ENCODE measurements at places on chromosomes 5 and 9.

DNA sequence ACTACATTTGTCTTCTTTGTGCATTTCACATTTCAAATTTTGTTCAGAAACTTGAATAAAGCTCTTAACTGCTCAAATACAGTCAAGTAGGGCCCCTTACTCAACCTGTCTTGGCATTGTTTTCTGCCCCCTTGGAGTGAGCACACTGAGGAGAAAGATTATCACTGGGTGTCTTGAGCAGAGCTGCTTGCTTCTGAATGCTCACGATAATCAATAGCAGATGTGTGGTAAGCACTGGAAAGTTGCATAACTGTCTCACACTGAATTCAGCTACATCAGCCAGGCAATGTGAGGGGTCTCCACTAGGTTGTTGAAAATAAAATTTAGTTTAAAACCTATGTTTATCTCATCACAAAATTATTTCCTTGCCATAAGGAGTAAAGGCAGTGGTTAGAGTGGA, 7.8 kb upstream of the TNFAIP8 start:
- no peak for DNase-seq

- DNase-seq: no peak
Measured at GRCh38 chr5:82745016-82745415, 332.2 kb downstream of the TMEM167A start.

GRCh38 chr9:129701549-129701948, 36.1 kb downstream of the PRRX2 start:
- no peak for DNase-seq

DNA sequence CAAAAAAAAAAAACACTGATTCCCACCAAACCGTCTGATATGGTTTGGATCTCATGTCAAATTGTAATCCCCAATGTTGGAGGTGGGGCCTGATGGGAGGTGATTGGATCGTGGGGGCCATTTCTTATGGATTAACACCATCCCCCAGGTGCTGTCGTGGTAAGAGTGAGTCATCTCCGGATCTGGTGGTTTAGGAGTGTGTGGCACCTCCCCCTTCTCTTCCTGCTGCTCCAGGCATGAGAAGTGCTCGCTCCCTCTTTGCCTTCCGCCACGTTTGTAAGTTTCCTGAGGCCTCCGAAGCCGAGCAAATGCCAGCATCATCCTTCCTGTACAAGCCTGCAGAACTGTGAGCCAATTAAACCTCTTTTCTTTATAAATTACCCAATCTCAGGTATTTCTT, 45.2 kb downstream of the HSD17B3 start:
- DNase-seq: no peak

DNA sequence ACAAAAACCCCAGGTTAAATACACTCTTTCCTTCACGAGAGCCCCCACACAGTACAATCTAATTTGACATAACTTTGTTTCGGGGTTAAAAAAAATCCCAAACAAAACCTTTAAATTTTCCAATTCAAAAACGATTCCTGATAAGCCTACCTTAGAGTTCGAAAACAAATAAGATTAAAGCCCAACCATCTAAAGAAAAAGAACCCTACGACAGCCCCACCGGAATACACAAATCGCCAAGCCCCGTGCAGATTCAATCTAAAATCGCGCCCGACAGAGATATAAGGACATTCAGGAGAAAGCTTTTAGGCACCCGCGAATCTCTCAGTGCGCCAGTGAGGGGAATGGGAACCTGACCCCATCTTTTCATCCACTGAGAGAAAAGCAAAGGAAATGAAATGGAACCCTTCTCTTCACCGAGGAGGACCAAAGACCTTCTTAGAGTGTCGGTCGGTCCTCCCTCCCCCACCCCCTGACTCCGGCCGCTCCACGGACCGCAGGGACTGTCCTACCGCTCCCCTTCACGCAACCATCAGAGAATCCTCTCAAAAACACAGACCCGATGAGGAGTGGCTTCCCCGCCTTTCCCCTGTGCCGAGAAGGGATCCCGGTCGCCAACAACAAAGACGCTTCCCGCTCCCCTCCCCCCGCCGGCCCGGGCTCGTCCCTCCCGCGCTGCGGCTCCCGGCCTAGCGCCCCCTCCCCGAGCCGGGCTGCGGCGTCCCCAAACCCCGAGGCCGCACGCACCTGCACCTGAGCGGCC, 925 bp downstream of the ABHD17B start:
- peak; percentile 18 for DNase-seq

DNA sequence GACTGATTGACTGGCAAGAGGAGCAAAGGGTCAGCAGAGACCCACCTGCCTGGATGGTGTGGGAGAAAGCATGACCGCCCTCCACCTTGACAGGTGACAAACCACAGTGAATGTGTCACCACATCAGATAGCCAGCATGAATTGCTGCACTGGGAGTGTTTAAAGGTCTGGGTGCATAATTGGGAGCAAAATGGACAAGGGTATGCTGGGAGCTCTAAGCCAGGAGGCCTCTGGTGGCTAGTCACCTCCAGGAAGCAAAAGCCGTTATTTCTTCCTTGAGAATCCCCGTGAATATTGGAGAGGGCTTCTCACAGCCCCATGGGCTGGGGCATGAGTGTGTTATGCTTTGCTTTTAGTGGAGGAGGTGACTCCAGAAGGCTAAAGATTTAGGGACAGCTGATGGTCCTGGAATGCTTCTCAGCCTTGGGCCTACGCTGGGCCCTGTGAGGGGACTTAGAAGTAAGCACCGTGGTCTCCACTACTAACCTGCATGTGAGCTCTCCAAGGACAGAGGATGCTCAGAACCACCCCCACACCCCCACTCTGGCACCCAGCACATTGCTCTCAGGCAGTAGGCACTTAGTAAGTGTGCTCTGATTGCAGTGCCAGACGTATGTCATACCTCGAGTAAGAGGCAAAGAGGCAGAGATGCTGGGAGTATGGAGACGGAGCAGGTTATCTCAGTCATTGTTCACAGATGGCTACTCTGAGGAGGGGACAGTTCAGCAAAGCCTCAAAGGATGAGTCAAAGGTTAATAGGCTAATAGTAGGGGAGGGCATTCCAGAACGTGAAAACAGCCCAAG, 9.1 kb upstream of the IRF1 start:
- no peak for DNase-seq

DNA sequence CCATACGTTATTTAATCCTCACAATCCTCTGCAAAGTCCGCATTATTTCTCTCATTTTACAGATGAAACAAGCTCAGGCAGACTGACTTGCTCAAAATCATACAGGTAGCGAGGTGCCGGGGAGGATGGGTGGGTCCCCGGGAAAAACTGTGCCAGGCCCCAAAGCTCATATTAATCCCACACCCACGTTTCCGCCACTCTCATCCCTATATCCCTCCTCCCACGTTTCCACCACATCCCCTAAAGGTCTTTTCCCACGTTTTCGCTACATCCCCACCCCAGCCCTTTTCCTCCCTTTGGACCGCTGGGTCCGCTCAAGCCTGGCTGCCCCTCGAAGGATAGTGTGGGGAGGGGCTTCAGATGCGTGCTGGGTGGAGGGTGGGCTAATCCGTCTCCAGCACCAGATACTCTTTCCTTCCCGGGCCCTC, 434 bp upstream of the FSD1L start:
- DNase-seq: no peak

DNA sequence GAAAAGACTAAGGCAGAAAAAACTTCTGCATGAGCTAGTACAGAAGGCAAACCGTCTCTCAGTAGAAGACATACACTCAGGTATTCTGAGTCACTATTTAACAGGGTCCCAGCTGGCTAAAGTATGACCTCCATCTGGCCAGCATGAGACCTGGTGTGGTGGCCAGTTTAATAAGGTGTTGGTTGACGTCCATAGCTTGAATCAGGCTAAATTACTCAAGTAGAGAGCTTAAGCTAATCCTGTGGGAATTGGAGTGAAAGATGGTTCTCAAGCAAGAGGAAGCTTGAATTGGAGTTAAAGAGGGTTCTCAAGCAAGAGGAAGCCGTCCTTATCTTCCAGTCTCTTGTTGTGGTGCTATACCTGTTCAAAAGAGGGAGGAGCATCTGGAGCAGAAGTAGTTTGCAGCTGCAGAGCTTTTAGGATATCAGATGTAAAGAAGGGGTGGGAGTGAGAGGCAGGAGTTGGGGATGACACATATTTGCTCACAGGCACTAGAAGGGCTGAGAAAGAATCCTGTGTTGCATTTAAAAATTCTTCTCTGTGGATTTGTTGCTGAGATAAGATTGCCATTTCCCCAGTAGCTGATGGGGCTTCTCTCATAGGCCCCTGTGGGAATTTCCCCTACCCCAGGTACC, 136.1 kb upstream of the RUSC2 start:
- no peak for DNase-seq

DNA sequence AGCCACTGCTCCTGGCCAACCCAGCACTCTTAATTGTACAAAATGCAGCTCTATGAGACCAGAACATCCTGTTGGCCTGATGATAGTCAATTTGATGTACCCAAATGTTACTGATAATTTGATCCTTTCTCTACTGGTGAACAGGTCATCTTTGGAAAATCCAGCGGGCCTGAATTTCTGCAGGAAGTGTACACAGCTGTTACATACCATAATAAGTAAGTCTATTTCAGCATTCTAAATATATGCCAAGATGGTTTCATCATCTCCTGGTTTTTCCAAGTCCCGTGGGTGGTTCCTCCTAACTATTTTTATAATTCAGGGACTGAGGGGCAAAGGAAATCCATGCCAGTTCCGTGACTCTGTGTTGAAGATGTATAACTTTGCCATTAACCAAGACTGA, 155.4 kb downstream of the DOCK8 start:
- no peak for DNase-seq

- no peak for DNase-seq
Measured at GRCh38 chr5:159944056-159944600, 27.8 kb downstream of the ADRA1B start.

- DNase-seq: no peak
Measured at GRCh38 chr5:5658226-5658625, 235.7 kb downstream of the ICE1 start.

- DNase-seq: no peak
Measured at GRCh38 chr9:34654323-34655051, 2.5 kb downstream of the IL11RA start.

GRCh38 chr5:38420691-38421390, 135.6 kb downstream of the LIFR start:
- DNase-seq: no peak

DNA sequence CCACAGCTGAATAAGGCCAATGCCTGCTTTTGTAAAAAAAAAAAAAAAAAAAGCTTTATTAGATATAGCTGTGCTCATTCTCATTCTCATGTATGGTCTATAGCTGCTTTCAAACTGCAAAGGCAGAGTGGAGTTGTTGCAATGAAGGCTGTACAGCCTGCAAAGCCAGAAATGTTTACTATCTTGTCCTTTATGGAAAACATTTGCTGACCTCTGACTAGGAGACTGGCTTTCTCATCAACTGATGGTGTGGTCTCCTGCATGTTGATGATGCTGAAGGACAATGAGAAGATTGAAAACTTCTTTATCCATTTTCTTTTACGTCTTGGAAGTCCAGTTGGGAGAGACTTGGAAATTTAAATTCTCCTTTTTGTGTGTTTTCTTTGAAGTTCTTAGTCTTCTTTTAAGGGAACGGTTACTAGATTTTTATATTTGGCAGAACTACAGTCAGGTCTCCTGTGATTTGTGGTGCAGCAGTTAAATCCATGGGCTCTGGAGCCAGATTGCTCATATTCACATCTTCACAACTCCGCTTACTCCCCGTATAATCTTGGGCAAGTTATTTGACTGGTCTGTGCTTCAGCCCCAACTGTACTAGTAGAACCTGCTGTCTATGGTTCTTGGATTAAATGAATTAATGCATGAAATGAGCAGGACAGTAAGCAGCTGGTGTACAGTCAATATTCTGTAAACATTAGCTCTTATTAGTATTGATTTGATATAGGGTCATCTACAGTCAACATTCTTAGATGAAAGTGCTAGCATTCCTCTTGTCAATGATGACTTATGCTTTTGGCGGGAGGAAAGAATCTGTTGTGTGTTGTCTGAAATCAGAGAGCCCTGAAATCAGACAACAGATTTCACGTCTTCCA, 39.7 kb upstream of the BASP1 start:
- DNase-seq: no peak

GRCh38 chr9:124035001-124035650, 23.6 kb downstream of the LHX2 start:
- DNase-seq: no peak

GRCh38 chr9:24436761-24437160, 108.9 kb downstream of the IZUMO3 start:
- DNase-seq: no peak

GRCh38 chr9:126036881-126037291, 289.7 kb downstream of the PBX3 start:
- no peak for DNase-seq

GRCh38 chr9:131273856-131274673, 2.2 kb downstream of the FAM78A start:
- DNase-seq: no peak

GRCh38 chr9:83972286-83972685, 7.7 kb downstream of the HNRNPK start:
- DNase-seq: no peak

GRCh38 chr9:80146466-80146865, 574.7 kb downstream of the TLE4 start:
- no peak for DNase-seq
